Smooth muscle cell of trachea (primary cell): ENCODE measurements at places on chromosomes 4 and X. TPM values are rescaled to one million over a fixed set of nuclear protein-coding genes. Genes with fewer than 3 reads are reported as not detected.

Gene HAND2
- 0.58 and 0.66 TPM in 2 replicates for total RNA-seq

Gene MAGED2
- 254 and 268 TPM in 2 replicates for total RNA-seq

Gene H2BW2
- under 0.01 TPM in 1 of 2 replicates, not detected in the other for total RNA-seq

Gene TKTL2
- not detected in 2 replicates for total RNA-seq

Gene DUX4
- not detected in 2 replicates for total RNA-seq

Gene PRR32
- not detected in 2 replicates for total RNA-seq

Gene CSAG1
- total RNA-seq: not detected in 2 replicates

Gene IBSP
- total RNA-seq: 0.15 TPM in 1 of 2 replicates, not detected in the other

Gene BEX5
- total RNA-seq: not detected in 2 replicates

Gene UPF3B
- 1.8 and 2.8 TPM in 2 replicates for total RNA-seq

Gene MED28
- 10.9 and 12.9 TPM in 2 replicates for total RNA-seq

Gene HGFAC
- 0.66 TPM in 1 of 2 replicates, not detected in the other for total RNA-seq

Gene CT45A3
- not detected in 2 replicates for total RNA-seq

Gene IL2RG
- not detected in 2 replicates for total RNA-seq

Gene TRPC3
- 0.44 and 0.50 TPM in 2 replicates for total RNA-seq

Gene SOX3
- 0.15 TPM in 1 of 2 replicates, not detected in the other for total RNA-seq

Gene TMPRSS11F
- total RNA-seq: not detected in 2 replicates

Gene XAGE1A
- total RNA-seq: not detected in 2 replicates

Gene MEPE
- total RNA-seq: not detected in 2 replicates

Gene AGA
- total RNA-seq: 44.0 and 69.2 TPM in 2 replicates

Gene SOWAHD
- 0.17 TPM in 1 of 2 replicates, not detected in the other for total RNA-seq

Gene MAGEE2
- total RNA-seq: under 0.01 TPM in 1 of 2 replicates, not detected in the other

Gene PDS5A
- 57.4 and 62.1 TPM in 2 replicates for total RNA-seq

Gene TMEM47
- 77.8 and 167 TPM in 2 replicates for total RNA-seq

Gene CYTL1
- total RNA-seq: 0.15 and 0.17 TPM in 2 replicates

Gene TMEM164
- 7.1 and 22.7 TPM in 2 replicates for total RNA-seq

Gene PLAC1
- 0.29 and 2.2 TPM in 2 replicates for total RNA-seq

Gene DMD
- total RNA-seq: 2.2 and 3.9 TPM in 2 replicates

Gene UGT2B7
- under 0.01 TPM in 1 of 2 replicates, not detected in the other for total RNA-seq

Gene USP17L18
- total RNA-seq: not detected in 2 replicates

Gene HHIP
- 0.29 TPM in 1 of 2 replicates, not detected in the other for total RNA-seq

Gene XK
- total RNA-seq: under 0.01 TPM in 2 replicates

Gene PCDH19
- under 0.01 TPM in 2 replicates for total RNA-seq

Gene SRPX
- total RNA-seq: 291 and 389 TPM in 2 replicates

Gene FAT4
- total RNA-seq: 18.5 and 23.6 TPM in 2 replicates

Gene LRCH2
- 6.9 and 11.9 TPM in 2 replicates for total RNA-seq

Gene MAP7D2
- under 0.01 TPM in 2 replicates for total RNA-seq
